ENCODE measurements at places on chromosomes 6 and 20.

GRCh38 chr6:105034470-105034869 is 77.6 kb downstream of the LIN28B start:
- no peak for DNase-seq

DNA sequence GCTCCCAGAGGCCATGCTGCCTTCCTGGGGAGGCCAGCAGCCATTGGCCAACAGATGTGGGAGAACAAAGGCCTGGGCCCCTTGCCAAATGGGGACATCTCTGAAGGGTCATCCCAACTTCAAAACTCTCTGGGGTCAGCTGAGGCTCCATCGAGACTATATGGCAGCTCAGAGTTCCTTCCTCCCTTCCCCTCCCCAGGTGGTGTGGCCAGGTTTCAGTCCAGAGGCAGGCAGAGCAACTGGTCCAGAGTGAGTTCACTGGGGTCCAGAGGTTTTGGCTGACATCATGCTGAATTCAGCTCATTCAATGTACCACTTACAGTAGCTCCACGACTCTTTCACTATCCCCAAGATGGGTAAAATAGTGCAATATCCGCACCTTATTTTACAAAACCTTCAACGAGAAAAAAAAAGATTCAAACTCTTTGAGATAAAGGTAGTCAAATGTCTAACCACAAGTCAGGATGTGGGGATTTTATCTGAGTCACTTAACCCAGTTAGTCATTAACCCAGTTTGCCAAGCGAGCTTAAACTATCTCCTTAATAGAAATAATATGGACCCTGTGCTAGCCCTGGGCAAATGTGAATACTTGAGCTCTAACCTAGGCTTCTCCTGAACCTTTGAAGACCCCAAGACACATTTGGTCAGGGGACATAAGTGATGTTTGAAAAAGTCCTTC is 108.4 kb upstream of the PLEKHG1 start:
- DNase-seq, result no peak

DNA sequence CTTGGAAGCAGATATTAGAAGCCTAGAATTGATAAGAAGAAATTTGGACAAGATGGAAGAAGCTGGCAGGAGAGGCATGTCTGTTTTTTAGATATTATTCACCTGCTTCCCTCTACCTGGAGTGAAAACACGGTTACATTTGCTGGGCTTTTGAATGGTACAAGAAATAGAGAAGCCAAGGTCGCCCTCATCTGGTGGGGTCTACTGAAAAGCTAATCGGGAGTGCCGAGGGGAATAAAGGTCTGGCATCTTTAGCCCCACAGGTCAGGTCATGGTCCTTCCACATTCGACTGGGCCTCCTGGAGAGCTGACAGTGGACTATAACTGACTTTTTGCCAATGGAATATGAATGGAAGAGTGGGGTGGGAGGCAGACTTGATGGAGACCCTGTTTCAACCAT is 4.6 kb upstream of the C2 start:
- no peak for DNase-seq

DNA sequence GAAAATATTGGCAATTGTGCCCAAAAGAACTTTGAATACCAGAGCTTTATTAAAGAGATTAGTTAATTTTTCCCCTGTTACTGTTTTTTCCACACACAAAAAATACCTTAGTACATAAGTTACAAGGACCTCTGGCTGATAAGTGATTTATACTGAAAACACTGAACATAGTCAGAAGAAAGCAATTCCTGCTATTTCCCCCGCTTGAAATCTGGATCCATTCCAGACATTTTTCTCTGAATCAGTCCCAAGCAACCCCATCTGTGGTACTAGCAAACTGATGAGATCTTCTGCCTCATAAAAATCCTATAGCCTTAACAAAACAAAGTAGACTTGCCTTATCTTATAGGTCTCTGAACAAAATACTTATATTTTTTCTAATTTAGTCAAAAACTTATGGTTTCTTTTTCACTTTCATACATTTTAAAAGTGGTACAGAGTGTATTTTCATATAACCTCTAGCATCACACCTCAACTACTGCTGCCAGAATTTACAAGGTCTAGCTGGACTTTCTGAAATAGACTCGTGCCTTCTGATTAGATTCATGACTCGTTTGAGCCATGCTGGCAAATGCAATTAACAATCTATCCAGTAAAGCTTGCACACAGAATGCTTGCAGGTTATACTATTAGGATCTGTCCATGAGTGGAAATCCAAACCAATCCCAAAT is 111.9 kb downstream of the TBX18 start:
- DNase-seq, result no peak

GRCh38 chr20:45950330-45950646 is 15.8 kb downstream of the PCIF1 start:
- DNase-seq, result no peak

- no peak for DNase-seq
Observed at GRCh38 chr6:137352859-137353258, 133.7 kb upstream of the IFNGR1 start.

DNA sequence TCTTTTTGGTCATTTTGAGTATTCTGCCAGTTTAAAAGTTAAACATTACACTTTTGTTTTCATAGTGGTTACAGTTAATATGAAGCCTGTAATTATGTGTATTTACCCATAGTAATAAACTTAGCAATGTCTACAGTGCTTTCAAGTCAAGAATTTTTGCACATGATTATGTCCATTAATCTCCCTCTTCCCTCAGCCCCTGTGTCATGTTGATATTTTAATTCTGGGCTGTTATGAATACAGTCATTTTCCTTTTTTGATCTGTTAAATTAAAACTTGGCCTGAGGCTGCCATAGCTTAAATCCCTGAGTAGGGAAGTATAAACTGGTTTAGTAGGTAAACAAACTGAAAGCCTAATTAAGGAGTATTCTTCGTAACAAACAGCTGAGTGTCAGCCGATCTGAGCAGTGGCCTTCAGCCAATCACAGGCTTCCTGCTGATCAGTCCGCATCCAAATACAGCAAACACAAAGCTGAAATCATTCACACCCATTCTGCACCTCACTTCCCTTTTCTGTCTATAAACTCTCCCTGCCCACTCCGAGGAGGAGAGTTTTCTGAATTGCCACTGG is 9.5 kb upstream of the SFT2D1 start:
- no peak for DNase-seq

GRCh38 chr6:83927470-83927869 is 68.0 kb downstream of the CYB5R4 start:
- DNase-seq, result no peak

DNA sequence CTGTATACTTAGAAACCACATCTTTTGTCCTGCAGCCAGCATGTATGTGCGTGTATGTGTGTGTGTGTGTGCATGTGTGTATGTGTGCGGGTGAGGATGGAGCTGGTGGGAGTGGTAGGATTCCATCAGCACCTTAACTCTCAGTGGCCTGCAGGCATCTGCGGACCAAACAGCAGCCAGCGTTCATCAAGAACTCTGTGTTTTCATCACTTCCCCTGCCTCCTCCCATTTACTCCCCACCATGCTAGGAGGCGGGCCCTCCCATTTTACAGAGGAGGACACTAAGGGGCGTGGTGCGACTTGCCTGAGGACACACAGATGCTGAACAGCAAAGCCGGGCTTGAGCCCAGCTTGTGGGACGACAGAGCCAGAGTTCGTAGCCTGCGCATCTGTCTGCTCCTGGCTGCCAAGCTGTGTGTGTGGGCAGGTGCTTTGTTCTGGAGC is 8.9 kb downstream of the VSTM2L start:
- no peak for DNase-seq

- DNase-seq, result no peak
Observed at GRCh38 chr6:169424149-169424804, 170.6 kb upstream of the THBS2 start.

GRCh38 chr20:45432294-45432693 is 16.4 kb downstream of the PIGT start:
- no peak for DNase-seq

GRCh38 chr6:43695967-43696291 is 8.3 kb upstream of the MRPS18A start:
- no peak for DNase-seq

GRCh38 chr6:16635810-16636602 is 125.3 kb downstream of the ATXN1 start:
- no peak for DNase-seq

DNA sequence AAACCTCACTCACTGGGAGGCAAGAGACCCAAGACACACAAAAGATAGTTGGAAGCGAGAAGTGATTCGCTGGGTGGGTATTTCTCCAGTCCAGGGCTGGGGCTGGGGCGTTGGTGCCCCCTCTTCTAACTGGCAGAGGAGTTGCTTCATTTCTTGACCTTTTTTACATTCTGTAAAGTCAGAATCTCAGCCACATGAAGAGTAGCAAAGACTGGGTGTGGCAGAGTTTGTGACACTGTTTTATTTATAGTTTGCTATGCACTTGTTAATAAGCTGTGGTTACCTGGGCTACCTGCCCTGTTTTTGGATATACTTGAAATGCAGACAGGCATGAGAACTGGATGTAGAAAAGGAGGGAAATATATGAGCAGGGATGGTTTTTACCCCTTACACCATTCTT is 42.3 kb downstream of the IL20RA start:
- DNase-seq, result no peak

DNA sequence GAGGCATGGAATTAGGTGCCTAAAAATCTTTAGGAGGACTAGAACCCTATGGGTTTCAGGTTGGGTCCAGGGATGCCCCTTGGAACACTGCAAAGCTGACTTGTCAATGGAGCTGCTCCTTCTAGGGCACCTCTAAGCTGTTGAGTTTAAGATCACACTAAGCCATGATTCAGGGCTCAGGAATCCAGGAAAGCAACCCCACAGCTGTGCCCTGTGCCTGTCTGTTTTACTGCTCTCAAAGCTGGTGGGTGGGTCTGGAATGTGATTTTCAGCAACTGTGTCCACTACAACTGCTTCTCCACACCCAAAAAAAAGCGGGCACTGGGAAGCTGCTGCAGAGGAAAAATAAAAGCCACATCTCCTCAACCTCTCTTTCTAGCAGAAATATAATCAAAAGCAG is 310.4 kb upstream of the MOCS1 start:
- no peak for DNase-seq

DNA sequence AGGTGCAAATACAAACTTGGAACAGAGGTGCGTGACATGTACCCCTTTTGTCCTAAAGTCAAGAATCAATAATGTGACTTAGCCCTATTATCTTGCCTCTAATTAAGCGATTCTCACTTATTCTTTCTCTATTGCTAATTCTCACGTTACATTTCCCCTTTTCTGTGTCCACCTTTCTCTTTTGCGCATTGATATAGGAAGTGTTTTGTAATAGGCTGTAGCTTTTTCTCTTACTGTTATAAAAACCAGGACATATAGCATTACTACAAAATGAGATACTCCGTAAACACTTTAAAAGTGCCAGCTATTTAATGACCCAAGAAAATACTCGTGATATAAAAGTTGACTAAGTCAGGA is 669 bp upstream of the TMEM30A start:
- no peak for DNase-seq

DNA sequence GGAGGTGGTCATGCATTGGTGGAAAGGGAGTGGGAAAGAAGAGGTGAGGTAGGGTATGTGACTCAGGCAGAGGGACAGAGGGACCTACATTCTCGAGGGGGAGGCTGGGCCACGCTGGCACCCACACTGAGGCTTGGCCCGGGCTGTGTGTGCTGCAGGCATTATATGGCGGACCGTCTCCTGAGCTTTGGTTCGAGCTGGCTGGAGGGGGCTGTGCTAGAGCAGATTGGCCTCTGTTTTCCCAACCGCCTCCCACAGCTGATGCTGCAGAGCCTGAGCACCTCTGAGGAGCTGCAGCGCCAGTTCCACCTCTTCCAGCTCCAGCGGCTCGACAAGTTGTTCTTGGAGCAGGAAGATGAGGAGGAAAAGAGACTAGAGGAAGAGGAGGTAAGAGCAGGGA is 23.4 kb downstream of the DNPH1 start:
- DNase-seq, result no peak

GRCh38 chr6:87848616-87849015 is 146.6 kb upstream of the AKIRIN2 start:
- no peak for DNase-seq

GRCh38 chr20:22723659-22724058 is 139.3 kb upstream of the FOXA2 start:
- no peak for DNase-seq

GRCh38 chr6:36019167-36019566 is 5.3 kb downstream of the SLC26A8 start:
- no peak for DNase-seq

DNA sequence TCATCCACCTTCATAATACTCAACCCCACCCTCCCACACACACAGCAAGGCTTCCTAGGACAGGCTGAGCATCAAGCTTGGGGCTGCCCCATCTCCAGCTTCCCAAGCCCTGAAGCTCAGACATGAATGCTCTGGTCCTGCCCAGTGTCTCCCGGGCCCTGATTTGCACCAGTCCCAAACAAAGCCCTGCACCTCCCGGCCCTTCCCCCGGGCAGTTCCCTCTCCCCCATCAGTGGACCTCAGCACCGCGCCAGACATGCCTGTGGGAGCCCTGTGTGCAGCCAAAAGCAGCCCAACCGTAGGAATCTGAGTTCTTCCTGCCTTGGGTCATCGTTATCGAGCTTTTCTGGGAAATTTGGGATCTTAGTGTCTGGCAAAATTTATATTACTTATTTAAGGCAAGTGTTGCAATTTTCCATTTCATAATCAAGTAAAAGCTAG is 63.5 kb downstream of the THBS2 start:
- DNase-seq, result no peak

DNA sequence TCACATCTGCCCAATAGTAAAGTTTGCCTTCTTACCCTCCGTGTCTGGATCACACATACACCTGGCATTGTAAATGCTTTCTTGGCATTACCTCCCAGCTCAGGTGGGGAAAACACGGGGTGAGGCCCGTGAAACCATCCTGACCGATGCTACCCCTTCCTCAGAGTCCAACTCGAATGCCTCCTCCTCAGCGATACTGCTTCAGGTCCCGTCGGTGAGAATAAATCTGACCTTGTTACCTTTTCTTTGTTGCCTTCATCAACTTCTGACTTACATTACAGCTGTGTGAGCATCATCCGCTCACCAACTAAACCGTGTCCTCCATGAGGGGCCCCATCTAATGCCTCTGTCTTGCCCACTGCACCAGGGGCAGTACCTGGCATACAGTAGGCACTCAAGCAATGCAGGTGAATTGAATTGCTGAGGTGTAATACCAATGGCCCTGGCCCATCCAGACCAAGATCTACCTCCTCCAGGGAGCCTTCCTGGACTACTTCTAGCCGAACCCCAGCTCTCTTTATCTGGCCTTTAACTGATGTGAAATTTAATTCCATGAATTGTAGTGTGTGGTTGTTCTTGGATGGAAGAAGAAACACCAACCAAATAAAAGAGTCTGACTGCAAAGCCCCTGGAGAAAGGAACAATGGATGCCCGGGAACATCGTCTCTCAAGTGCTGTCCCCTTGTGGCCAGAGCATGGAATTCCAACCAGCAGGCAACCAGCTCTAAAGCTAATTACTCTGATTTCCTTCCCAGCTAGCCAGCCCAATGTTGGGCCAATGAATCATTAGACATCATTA is 141.5 kb downstream of the ANKRD60 start:
- DNase-seq, result no peak

- no peak for DNase-seq
Observed at GRCh38 chr20:22447447-22447778, 137.0 kb downstream of the FOXA2 start.

All from activated naive CD4-positive, alpha-beta T cell (primary cell).